Activated CD4-positive, CD25-positive, alpha-beta regulatory T cell treated with anti-CD3 and anti-CD28 coated beads, Interleukin-2, amount 50 U/mL, for 72 hours (primary cell): ENCODE measurements at places on chromosomes 7 and 10.
A peak's percentile ranks its signal among the peaks of the same experiment; 100 is the strongest.

GRCh38 chr7:70353330-70353945 is 755.2 kb downstream of the AUTS2 start:
- no peak for DNase-seq

DNA sequence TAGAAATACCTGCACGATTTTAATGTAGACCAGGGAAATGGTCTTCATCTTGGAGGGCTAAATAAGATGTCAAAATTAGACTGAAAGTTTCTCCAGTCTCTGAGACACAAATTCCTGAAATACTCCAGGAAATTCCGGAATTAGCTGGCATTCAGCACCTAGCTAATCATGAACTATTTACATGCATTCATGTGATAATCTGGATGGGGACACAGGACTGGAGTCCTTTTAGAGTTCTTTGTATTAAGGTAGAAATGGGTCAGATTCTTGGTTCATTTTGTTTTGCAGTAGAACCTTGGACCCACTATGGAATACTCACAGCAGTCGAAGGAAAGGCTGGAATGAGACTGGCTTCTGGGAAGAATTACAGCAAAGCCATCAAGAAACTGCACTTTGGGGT is 65.3 kb upstream of the MDFIC start:
- no peak for DNase-seq

DNA sequence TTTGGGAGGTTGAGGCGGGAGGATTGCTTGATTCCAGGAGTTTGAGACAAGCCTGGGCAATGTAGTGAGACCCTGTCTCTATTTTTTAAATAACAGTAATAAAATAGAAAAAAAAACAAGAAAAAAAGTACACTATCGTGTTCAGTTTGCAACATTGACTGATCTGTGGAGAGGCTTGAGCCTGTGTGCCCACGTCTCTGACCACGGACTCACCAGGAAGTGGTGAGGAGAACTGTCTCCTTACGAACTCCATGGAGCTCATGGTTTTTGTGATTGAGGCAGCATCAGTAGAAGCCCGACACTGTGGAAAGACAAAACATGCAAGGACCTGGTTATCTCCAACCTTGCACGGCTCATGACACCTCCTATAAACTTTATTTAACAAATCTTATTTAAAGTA is 23.9 kb upstream of the DNAJB6 start:
- no peak for DNase-seq

DNA sequence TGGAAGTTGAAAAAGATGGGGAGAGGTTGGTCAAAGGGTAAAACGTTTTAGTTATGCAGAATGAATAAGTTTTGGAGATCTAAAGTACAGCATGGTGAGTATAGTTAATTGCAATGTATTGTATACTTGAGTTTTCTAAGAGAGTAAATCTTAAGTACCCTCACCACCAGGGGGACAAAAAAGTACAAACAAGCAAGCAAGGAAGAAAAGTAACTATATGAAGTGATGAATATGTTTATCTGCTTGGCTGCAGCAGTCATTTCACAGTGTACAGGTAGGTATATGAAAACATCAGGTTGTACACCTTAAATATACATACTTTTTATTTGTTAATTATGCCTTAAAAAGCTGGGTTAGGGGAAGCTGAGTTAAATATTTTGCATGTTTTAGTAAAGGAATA is 157.3 kb downstream of the PCLO start:
- no peak for DNase-seq

DNA sequence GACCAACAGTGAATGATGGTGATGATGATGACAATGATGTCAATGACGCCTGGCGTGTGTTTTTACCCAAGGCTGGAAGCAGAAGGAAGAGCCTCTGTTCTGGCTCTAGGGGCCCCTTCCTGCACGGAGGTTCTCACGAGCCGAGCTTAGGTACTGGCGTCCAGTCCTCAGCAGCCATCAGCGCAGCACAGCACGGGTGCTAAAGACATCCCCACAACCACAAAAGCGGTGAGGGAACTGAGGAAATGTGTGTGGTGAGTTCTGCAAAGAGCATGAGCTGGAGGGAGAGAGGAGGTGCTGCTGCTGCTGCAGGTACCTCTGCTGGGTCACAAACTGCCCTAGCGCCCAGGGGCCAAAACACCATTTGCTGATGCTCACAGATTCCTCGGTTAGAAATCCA is 81.6 kb downstream of the SFMBT2 start:
- no peak for DNase-seq

DNA sequence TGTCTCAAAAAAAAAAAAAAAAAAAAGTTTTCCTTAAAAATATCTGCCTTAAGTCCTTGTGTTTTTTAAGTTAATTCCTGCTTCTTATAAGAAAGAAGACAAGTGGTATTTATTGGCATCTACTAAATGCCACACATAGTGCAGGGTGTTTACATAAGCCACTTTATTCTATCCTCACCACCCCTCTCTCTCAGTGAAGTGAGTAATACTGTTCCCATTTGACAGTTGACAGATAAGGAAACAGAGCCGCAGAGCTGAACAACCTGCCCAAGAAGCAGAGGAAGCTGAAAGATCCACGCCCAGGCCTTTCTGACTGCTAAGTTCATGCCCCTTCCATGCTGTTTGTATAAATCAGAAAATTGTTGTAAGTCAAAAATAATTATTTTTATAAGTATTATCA is 54.1 kb downstream of the ABLIM1 start:
- no peak for DNase-seq

GRCh38 chr10:71046747-71047146 is 158.4 kb upstream of the PCBD1 start:
- DNase-seq: no peak

GRCh38 chr7:13743226-13743625 is 246.2 kb downstream of the ETV1 start:
- DNase-seq: no peak

DNA sequence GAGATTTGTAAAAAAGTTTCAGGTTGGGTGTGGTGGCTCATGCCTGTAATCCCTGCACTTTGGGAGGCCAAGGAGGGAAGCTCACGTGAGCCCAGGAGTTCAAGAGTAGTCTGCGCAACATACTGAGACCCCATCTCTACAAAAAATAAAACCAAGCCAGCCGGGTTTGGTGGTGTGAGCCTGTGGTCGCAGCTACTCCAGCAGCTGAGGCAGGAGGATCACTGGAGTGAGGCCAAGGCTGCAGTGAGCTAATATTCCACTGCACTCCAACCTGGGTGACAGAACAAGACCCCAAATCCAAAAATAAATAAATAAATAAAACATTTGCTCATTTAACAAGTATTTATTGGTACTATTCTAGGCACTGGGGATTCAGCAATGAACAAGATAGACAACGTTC is 1.5 kb upstream of the CHCHD1 start:
- DNase-seq: no peak

- no peak for DNase-seq
Observed at GRCh38 chr10:91566115-91566514, 66.8 kb downstream of the PPP1R3C start.

DNA sequence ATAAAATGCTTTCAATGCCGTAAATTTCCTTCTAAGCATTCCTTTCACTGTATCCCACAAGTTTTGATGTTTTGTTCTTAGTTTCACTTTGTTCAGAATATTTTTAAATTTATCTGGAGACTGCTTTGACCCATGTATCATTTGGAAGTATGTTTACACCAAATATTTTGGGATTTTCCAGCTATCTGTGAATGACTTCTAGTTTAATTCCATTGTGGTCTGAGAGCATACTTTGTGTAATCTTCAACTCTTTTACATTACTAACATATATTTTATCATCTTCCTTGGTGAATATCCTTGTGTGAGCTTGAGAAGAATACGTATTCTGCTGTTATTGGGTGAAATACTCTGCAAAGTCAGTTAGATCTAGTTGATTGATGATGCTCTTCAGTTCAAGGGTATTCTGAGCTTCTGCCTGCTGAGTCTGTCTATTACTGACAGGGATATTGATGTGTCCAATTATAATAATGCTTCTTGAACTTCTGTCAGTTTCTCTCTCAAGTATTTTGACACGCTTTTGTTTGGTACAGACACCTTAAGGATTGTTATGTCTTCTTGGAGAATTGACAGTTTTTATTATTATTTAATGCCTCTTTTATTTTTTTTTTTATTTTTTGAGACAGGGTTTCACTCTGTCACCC is 31.6 kb downstream of the MKLN1 start:
- DNase-seq: no peak

- no peak for DNase-seq
Observed at GRCh38 chr7:51226063-51226755, 90.4 kb downstream of the COBL start.

DNA sequence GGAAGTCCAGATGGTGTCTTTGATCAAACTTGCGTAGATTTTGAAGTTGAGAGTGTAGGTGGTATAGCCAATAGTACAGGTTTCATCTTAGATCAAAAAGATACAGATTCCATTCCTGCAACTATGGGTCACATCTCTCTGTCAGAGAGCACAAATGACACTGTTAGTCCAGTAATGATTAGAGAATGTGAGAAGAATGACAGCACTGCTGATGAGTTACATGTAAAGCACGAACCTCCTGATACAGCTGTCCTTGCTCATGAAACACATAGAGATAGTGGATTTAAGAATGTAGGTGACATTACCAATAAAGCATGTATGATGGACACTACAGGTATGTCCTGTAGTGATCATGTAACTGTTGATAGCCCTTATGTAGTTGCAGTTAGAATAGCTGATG is 59.1 kb downstream of the LOXL4 start:
- DNase-seq: no peak

DNA sequence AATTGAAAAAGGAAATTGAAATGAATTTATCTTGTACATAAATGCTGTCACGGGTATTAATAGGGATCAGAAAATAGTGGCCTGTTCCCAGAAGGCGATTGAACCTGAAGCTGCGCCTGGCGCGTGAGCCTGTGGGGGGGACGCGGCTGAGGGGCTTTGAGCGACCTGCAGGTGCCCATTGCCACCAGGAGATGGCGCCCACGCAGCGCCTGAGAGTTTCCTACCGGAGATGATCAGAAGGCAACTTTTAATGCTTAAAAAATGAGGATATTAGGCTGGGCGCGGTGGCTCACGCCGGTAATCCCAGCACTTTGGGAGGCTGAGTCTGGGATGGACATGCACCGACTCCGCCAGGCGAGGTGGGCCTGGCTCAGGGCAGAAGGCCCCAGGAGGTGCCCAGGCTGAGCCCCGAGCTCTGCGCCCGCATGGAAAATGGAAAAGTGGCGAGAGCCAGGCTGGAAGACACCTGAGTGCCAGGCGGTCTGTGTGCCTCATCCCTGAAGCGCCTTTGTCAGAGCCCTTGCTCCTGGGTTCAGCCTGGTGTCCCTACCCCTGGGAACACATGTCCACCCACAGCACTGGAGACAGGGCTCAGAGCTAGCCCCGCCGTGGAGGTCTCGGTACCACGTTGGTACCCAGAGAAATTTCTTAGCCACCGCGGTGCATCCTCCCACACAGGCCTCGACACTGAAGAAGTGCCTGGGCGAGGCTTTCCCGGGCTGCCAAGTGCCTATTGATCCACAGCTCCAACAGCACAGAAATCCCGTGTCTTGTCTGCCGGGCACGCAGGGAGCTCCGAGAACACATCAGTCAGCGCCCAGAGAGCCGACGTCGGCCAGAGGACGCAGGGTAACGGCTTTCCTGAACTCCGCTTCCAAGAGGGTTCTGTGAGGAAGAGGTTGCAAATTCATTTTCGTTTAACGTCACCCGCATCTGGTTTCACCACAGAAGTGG is 117.4 kb downstream of the INPP5A start:
- peak; percentile 60 for DNase-seq

GRCh38 chr10:86340176-86340990 is 26.2 kb downstream of the GRID1 start:
- no peak for DNase-seq
